ENCODE measurements at places on chromosomes 6 and 20.

DNA sequence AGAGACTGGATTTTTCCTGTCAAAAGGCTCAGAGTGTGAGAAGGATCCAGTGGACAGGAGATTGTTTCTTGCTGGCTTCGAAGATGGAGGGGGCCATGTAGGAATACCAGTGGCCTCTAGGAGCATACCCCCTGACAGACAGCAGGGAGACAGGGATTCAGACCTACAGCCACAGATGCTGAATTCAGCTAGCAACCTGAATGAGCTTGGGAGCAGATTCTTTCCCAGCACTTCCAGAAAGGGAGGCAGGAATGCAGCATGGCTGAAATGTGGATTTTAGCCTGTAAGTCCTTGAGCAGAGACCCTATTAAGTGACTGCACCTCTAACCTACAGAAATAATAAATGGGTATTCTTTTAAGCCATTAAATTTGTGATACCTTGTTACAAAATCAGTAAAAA is 44.6 kb downstream of the STXBP5 start:
- DNase-seq = no peak

DNA sequence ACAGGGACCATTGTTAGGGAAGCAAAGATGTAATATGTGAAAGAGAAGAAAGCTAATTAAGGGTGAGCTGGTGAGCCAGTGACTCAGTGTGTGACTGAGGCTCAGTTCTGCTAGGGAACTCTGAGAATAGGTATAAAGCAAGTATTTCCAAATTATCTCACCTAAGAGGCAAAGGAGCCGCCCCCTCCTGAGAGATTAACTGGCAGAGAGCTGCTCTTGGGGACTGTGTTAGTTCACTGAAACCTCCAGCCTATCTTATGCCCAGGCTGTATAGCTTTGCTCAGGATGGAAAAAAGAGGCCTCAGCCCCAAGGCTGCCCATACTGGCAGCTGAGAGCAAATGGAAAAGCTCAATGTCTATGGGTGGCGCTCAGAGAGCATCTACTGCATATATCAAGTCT is 152.0 kb downstream of the PAK5 start:
- no peak for DNase-seq

DNA sequence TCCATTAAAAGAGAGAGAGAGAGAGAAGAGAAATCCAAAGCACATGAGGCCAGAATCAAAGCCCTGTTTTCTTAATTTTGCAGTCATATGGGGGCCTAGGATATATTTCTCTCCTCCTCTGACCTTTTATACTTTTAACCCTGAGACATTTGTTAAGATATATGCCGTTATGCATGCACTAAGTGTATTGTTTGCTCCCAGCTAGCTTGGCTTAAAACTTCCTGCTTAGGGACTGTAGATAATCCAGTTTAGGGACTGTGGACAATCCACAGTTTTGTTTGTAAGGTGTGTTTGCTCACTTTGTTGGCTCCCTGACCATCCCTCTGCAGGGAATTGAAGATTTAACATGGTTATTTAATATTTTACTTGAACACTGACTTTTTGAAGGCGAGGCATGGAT is 166.3 kb upstream of the TSHZ2 start:
- DNase-seq = no peak

- DNase-seq = no peak
Observed at GRCh38 chr6:53103993-53104675, 38.9 kb downstream of the FBXO9 start.

DNA sequence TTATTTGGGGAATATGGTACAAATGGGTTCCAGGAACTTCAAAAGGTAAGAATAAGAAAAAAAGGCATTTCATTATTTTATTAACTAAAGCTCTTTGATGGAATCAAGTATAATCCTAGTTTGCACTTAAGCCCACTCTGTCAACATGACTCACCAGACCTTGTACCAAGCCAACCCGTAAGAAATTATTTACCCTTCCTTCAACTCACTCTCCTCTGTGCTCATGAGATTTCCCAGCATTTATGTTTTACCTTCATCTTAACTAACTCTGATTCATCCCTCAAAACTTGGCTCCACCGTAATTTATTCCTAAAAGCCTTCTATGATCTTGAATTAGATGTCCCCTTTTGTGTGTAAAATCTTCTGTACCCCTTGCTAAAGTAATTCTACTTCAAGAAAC is 308.7 kb downstream of the PKHD1 start:
- no peak for DNase-seq

DNA sequence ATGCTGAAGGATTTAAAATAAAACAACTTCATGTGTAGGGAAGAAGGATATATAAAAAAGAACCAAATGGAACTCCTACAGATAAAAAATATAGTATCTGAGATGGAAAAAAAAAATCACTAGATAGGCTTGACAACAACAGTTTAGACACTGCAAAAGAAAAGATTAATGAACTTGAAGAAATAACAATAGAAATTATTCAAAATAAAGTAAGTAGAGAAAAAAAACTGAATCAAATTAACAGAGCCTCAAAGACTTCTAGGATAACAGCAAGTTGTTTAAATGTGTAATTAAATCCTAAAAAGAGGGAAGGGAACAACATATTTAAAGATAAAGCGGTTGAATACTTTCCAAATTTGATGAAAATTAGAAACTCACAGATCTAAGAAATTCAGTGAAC is 316.3 kb upstream of the ECI2 start:
- DNase-seq = no peak

GRCh38 chr6:64023693-64024092 is 388.1 kb downstream of the PHF3 start:
- DNase-seq = no peak

GRCh38 chr6:41523915-41524633 is 22.1 kb upstream of the FOXP4 start:
- DNase-seq = no peak

DNA sequence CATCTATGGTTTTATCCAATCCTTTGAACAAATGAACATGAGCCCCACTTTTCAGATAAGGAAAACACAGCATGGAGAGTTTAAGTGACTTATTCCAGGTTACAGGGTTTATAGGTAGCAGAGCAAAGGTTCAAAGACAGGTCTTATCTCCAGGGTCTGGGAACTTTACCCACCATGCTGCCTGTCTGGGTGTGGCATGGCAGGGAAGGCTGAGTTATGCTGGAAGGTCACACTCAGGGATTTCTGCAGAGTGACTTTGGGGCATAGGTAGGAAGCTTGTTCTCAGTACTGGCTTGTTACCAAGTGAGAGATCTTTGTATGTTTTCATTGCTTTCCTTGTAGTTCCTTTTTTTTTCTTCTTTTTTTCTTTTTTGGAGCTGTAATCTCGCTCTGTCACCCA is 1.8 kb downstream of the ZNF831 start:
- no peak for DNase-seq

- no peak for DNase-seq
Observed at GRCh38 chr6:149031859-149032598, 285.2 kb downstream of the UST start.

- DNase-seq = no peak
Observed at GRCh38 chr20:2746636-2747265, 53.7 kb downstream of the CPXM1 start.

GRCh38 chr6:150099953-150100352 is 31.0 kb upstream of the ULBP3 start:
- DNase-seq = no peak

GRCh38 chr6:55182016-55182650 is 7.8 kb downstream of the HCRTR2 start:
- no peak for DNase-seq
